ENCODE measurements at places on chromosomes 16 and 17.

DNA sequence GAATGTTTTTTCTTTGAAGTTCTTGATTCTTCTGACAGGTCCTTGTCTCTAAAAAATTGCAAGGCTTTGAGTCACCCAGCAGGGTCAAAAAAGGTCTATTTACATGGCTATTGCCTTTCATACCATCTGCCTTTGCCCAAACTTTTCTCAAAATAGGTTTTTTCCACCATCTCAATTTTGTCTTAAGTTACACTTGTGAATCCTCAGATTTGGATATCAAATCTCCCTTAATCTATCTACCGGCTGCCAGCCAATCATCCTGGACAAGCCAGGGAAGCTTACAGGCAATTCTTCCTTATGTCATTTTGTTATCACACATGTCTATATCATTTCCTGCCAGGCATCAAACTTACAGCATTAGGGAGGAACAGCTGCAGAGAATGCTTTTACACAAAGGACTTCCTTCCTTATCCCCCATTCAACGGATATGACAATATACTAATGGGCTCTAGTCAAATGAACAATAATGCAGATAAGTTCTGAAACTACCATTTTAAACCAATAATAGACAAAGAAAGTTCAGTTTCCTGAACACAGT lies 104.1 kb upstream of the CORO6 start:
- DNase-seq: no peak

DNA sequence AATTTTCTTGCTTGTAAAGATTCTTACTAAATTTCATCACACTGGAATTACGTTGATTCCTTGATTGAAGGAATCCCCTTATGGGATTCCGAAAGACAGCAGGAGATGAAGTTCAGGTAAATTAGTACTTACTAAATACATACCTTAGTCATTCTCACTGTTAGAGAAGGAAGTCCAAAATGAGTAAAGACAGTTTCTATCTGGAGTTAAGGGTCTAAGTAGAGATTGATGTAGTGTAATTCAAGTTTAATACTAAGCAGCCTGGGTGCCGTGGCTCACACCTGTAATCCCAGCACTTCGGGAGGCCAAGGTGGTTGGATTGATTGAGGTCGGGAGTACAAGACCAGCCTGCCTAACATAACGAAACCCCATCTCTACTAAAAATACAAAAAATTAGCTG lies 9.6 kb downstream of the DDX42 start:
- no peak for DNase-seq

GRCh38 chr17:19263641-19264051 lies 26.5 kb downstream of the EPN2 start:
- no peak for DNase-seq

DNA sequence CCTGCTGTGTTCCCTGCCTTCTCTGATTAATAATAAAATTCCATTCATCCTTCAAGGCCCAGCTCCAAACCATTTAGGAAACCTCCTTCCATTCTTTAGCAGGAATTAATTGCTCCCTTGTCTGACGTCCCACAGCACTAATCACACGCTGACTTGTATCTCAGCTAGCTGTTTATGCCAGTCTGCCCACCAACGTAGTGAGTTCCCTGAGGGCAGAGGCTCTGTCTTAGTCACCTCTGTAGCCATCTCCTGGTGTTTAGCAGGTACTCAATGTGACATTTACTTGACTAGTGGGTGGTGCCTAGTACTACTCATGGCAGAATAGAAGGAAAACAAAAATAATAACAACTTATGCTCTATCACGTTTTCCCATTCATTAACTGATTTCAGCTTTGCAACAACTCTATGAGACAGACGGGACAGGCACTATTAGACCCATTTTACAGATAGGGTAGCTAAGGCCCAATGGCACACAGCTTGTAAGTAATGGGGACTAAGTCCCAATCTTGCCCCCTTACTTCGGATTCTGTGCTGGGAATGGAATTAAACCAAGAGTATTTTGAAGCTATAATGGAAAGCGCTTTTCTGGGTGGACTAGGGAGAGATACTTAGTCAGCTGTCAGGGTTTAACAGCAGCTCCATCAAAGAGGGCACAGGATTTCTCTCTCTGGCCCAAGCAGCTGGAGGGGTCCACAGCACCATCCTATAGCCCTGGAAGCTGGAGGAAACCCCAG lies 931 bp upstream of the WIPF2 start:
- DNase-seq: no peak
